ENCODE measurements at places on chromosomes 16 and 17.

- no peak for DNase-seq
These were observed at the start of gene RAB11FIP4 for GRCh38 chr17:31391496-31391949. RAB11FIP4 (plus strand) TSS chr17:31391675; CDS start chr17:31391853, 178 bp downstream.

GRCh38 chr16:24372824-24373223 lies 116.7 kb downstream of the CACNG3 start:
- DNase-seq, result no peak

DNA sequence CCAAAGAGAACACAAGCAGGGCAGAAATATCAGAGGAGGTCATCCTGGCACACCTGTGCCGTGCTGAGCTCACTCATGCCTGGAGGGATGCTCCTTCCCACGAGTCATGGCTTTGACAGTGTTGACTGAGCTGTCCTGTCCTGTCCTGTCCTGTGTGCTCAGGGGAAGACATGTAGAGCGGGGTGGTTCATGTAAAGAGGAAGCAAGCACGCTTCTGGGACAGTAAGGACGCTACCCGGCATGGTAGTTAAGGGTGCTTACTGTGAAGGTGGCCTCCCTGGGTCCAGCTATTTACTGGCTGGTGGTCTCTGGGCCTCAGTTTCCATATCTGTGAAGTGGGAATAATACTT lies 398 bp downstream of the LGALS9 start:
- DNase-seq, result no peak

DNA sequence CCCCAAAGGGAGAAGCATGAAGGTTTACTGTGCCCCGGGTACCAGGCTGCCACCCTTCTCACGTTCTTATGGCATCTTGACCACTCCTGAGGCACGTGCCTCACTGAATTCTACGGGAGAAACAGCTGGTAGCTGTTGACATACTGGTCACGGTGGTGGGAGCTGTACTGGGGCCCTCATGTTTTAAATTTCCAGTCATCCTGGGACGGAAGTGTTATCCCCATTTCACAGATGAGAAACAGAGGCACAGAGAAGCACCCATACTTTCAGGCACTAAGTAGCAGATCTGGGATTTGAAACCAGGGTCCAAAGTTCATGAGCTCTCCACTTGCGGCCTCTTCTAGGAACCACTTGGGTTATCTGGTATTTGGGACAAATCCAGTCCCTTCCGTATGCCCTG lies 26.3 kb upstream of the DOC2B start:
- DNase-seq, result no peak

GRCh38 chr17:28974451-28974850 lies 23.1 kb upstream of the PHF12 start:
- no peak for DNase-seq

GRCh38 chr16:9844361-9844760 lies 337.9 kb downstream of the GRIN2A start:
- DNase-seq, result no peak

GRCh38 chr17:32241640-32242039 lies 24.0 kb upstream of the RHBDL3 start:
- no peak for DNase-seq

GRCh38 chr16:57944970-57945739 lies 25.8 kb downstream of the CNGB1 start:
- DNase-seq, result no peak

DNA sequence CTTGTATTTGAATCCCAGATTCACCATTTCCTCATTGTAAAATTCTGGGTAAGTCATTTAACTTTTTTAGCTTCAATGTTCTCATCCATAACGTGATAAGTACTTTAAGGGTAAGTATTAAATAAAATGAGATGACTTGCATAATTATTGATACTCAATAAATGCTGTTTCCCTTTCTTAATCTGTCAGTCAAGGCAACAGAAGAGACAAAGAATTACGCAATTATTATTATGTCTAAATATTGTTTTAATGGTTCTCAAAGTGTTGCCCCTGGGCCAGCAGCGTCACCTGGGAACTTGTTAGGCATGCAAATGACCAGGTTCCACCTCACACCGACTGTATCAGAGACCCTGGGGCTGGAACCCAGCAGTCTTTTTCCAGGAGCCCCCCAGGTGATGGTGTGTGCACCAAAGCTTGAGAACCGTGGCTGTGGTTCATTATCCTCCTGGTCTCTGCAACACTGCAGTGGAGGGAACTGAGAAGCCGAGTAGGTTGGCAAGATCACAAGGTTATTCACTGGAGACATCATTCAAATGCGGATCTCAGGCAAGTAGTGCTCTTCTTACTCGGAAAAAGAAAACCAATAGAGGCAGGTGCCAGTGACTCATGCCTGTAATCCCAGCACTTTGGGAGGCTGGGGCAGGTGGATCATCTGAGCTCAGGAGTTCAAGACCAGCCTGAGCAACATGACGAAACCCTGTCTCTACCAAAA lies 43.5 kb downstream of the LYRM9 start:
- no peak for DNase-seq

DNA sequence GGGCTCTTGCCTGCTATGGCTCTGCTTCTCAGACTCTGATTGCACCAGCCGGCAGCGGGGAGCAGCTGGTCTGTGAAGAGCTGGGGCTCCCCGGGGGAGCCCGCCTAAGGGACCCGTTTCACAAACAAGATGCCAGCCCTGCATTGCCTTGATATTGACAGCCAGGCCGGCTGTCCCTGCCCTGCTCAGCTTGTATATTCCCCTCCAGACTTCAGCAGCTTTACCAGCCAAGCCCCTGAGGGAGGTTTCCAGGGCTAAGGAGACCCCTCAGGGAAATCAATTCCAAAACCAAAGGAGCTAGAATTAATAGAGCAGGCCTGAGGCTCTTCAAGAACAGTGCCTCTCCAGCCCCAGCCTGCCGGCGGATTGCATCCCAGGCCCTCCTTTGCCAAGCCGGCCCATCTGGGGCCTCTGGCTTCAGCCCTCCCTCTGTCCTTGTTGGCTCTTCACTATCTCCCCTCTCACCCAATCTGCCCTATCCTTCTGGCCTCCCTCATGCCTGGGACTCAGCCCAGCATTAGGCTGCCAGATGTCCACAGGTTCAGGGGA lies 5.7 kb downstream of the CALB2 start:
- DNase-seq, result no peak

GRCh38 chr16:48812856-48813255 lies 202.9 kb upstream of the N4BP1 start:
- no peak for DNase-seq

- DNase-seq, result peak; percentile 29
These were observed at the start of gene TRPV3 for GRCh38 chr17:3557768-3558583. TRPV3 (minus strand) TSS chr17:3557812; CDS start chr17:3554850, 2,962 bp downstream.

DNA sequence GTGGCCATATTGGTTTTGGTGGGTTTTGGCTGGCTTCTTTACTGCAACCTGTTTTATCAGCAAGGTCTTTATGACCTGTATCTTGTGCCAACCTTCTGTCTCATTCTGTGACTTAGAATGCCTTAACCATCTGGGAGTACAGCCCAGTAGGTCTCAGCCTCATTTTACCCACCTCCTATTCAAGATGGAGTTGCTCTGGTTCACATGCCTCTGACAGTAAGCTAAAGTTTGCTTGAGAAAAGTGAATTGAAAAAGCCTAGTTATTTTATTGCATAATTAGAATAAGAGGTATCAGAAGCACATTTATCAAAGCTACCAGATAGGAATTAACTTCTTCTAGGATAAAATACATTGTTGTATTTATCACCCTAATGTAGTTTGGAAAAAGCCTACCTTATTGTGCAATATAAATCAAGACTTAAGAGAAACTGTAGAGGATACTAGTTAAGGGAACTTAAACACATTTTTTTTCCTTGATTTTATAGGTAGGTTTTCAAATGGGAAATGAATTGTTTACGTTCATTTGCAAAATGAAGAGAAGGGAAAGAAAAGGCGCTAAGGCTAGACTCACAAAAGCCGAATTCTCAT lies 202.3 kb upstream of the KCNJ16 start:
- DNase-seq, result no peak

DNA sequence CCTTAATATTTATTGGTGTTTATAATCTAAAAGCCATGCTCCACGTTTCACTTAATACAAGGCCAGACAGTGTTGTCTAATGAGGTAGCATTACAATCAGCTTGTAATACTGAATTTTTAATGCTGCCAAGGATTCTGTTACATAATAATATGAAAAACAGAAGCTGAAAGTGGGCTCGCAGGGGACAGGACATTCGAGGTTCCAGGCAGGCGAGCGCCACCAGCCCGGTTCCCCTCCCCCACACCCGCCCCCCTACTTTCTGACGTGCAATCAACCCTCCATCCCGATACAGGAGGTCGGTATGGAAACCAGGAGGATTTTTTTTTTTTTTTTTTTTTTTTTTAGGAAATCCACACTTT lies 6.2 kb upstream of the ZFHX3 start:
- no peak for DNase-seq

DNA sequence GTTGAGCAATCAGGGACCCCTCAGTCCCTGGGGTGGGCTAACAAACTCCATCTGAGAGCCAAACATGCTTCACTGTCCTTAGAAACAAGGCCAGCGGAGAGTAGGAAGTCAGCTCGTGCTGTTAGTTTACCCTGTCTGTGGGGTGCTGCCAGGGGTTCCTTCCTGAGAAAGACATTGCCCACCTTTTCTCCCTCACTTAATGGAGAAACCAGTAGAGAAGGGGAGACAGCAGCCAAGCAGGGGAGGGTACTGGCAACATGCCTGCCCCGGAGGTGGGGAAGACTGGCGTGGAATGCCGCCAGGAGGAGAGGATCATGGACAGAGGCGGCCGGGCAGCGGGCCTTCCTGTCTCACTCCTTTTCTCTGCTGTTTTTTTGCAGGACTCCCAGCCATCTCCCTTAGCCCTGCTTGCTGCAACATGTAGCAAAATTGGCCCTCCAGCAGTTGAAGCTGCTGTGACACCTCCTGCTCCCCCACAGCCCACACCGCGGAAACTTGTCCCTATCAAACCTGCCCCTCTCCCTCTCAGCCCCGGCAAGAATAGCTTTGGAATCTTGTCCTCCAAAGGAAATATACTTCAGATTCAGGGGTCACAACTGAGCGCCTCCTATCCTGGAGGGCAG lies 19.9 kb downstream of the SP2 start:
- no peak for DNase-seq

- no peak for DNase-seq
These were observed 38.9 kb downstream of the MRTFB start for GRCh38 chr16:14109782-14110727.

DNA sequence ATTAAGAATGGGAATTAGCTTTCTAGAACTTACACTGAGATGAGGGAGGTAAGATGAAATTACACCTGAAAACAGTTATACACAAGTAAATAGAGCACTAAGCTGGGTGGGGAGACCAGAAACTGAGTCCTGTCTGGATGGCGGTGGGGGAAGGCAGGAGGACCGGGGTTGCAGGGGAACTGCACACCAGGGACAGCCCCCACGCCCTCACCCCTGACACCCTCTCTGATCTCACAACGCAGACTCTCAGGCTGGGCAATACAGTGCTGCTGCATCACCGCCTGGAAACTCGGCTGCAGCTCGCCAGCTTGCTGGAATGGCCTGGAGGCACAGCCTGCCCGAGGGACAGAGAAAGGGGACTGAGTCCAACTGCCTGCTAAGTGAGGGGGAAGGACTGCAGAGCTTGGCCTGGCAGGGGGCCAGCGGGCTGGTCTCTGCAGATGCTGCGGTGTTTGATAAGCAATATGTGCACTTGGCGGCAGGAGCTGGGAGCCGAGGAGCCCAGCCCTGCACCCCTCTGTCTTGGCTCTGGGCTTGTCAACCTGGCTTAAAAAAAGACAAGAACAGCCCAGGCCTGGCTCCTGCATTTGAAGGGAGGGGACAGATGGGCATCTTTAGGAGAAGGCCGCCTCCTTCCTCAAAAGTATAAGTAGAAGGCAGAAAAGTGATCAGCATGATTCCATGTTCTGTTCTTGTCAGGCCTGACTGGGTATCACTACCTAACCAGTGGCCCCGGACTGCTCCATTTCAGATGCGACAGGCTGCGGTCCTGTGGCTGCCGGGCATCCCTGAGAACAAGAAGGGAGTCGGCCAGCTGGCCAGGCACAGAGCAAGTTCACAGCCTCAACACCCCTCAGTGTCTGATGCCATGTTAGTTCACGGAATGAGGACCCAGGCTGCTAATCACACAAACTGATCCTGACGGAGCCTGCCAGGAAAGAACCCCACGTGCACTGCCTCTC lies 30.2 kb downstream of the SPHK1 start:
- DNase-seq, result no peak

GRCh38 chr16:56268799-56269198 lies 77.5 kb downstream of the GNAO1 start:
- no peak for DNase-seq

GRCh38 chr16:24999856-25000461 lies 15.2 kb downstream of the ARHGAP17 start:
- no peak for DNase-seq

DNA sequence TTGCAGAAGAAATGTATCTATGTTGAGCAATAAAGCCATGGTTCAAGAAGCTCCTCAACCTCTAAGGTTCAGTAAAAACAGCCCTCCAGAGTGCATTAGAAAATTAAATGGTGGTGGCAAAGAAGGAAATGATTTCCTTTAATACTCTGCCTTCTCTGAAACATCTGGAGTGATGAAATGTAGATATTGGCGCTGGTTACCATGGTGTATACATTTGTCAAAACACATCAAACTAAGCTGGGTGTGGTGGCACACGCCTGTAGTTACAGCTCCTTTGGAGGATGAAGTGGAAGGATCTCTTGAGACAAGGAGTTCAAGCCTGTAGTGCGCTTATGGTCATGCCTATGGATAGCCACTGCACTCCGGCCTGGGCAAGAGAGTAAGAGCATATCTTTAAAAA lies 6.0 kb downstream of the CAPNS2 start:
- no peak for DNase-seq

- no peak for DNase-seq
These were observed 39.2 kb upstream of the CBX4 start for GRCh38 chr17:79878329-79878947.

DNA sequence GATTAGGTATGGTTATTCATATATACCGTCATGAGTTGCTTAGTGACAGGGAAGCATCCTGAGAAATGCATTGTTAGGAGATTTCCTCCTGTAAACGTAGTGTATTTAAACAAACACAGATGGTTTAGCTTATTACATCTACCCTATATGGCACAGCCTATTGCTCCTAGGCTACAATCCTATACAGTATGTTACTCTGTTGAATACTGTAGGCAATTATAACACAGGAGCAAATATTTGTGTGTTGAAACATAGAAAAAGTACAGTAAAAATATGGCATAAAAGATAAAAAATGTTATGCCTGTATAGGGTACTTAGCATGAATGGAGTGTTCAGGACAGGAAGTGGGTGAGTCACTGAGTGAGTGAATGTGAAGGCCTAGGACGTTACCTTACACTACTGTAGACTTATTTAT lies 157.7 kb downstream of the CDH11 start:
- DNase-seq, result no peak

- no peak for DNase-seq
These were observed 20.2 kb downstream of the LYRM1 start for GRCh38 chr16:20920799-20921198.

GRCh38 chr17:50219342-50219741 lies 17.9 kb upstream of the COL1A1 start:
- DNase-seq, result no peak

- DNase-seq, result no peak
These were observed 2.7 kb downstream of the CENPX start for GRCh38 chr17:82019690-82020571.

- DNase-seq, result no peak
These were observed 262.6 kb downstream of the PRKCA start for GRCh38 chr17:66564992-66565465.

Measured in stimulated activated CD4-positive, alpha-beta T cell treated with anti-CD3 and anti-CD28 coated beads, Interleukin-15, amount 100 ng/mL, for 48 hours (primary cell).